Activated T-cell treated with anti-CD3 and anti-CD28 coated beads, Interleukin-2, amount 50 U/mL, for 24 hours (primary cell): ENCODE measurements at places on chromosomes 6 and 20.

DNA sequence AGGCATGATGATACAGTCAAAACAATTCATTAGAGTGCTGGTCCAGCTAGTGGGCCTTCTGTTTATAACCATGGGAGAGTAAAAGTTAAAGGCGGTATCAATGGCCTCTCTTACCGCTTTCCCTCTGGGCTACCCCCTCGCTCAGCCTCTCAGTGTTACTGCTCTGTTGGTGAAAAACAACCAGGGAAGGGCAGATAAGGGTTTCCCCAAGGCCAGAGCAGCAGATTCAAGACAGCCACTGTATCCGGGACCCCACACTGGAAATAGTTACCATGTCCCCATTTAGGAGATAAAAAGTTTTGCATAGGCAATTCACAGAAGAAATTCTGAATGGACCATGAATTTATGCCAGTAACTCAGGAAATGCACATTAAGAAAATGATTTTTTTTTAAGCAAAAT is 13.4 kb downstream of the SCGN start:
- DNase-seq: no peak

DNA sequence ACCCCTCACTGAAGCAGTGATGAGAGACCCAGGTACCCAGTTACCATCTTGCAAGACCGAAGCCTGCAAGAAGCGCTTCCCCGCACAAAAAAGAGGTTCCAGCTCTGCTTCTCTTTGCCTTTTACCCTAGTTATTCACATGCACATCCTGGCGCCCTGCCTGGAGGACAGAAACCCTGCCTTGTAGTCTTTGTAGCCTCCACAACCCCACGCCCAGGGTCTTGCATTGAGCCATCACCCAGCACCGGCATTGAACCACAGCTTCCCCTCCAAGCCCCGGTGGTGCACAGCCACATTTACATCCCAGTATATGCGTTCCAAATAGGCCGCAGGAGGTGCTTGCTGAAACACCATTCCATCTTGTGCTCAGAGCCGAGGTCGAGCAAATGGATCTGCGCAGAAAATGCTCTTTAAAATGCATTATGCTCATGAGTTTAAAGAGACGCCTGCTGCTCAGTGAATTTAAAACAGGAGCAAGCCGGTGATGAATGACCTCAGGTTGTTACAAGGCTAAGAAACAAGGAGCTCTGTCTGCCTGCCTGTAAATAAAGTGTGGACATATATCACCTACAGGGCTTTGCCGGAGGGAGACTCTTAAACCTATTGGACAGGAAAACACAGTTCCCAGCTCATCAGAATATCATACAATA is 61.7 kb downstream of the GNAS-AS1 start:
- no peak for DNase-seq

- DNase-seq: no peak
Observed at GRCh38 chr20:61975407-61976129, 90.1 kb downstream of the TAF4 start.

DNA sequence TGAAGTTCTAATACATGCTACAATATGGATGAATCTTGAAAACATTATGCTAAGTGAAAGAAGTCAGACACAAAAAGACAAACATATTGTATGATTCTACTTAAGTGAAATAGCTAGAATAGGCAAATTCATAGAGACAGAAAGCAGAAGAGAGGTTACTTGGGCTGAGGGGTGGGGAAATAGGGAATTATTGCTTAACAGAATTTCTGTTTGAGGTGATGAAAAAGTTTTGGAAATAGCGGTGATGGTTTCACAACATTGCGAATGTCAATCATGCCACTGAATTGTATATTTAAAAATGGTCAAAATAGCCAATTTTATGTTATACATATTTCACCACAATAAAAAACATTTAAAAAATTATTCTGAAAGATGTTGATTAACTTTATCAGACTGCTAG is 6.1 kb downstream of the SLC26A8 start:
- DNase-seq: no peak

GRCh38 chr6:55643861-55644260 is 64.9 kb upstream of the HMGCLL1 start:
- DNase-seq: no peak

- no peak for DNase-seq
Observed at GRCh38 chr6:10576226-10576625, 55.1 kb downstream of the GCNT2 start.

GRCh38 chr20:54793291-54793992 is 318.0 kb downstream of the DOK5 start:
- DNase-seq: no peak

DNA sequence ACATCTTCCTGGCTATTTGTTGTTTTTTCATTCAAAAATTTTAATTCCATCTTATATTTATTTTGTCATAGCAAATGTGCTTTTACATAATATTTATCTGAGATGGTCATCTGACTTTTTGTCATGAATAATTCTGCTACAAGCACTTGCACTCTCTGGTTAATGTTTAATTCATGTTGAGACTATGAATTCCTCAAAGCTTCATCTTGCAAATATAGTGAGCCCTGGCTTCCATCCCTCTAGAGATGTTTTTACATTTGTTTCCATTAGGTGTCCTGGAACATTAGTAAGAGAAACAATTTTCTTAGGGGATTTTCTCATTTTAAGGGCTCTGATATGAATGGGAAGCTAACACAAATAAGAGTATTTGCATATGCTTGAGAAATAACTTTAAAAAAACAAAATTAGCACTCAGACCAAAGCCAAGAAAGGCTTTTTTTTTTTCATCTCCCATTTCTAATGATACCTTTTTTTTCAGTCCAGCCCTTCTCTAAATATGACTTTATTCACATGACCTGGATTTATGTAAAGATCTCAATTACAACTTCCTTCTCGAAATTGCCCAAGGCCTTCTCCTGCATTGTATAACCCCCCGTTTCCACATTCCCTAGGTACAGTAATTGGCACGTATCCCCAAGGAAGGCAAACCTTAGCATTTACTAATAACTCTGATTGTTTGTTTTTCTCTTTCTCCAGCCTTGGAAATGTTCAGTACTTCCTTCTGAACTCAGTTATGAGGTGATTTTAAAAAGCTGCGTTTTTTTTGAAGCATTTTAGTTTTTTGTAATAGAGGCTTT is 797.0 kb upstream of the GJE1 start:
- no peak for DNase-seq

GRCh38 chr20:20491784-20492264 is 123.9 kb downstream of the INSM1 start:
- no peak for DNase-seq

DNA sequence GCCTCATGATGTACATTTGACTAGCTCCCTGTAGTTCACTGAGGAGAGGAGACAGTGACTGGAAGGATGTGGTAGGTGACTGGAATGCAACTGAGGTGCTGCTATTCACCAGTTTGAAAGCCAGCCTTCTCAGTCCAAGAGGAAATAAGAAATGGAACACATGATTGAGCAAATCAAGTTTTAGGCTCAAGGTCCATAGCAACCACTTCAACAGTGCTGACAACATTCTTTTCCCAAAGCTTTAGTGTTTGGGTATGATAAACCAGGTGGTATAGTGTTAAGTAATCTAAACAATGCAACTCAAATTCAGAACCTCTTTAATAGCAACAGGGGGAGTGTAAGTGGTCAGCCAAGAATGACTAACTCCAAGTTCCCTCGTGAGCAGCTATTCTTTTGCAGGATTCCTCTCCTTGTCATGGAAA is 9.2 kb downstream of the ZHX3 start:
- no peak for DNase-seq

- no peak for DNase-seq
Observed at GRCh38 chr6:42751055-42751454, 5.2 kb upstream of the TBCC start.

GRCh38 chr6:57267586-57268293 is 45.6 kb upstream of the RAB23 start:
- peak; percentile 33 for DNase-seq

DNA sequence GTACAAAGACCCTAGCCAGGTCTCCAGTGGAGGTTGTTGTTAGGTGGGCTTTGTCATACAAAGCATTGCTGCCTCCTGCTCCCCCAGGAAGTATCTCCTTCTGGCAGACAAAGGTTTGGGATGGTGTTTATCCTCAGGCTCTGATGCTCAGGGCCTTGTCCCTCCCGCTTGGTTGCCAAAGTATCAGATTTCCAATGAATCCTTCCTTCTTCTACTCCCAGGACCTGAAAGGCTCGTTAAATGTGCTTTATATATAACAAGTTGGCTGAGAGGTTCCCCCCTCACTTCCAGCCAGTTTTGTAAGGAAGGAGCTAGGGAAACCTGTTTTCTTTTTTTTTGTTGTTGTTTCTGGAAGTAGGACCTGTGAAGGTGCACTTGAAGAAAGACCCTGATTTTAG is 14.4 kb downstream of the PTK7 start:
- no peak for DNase-seq

DNA sequence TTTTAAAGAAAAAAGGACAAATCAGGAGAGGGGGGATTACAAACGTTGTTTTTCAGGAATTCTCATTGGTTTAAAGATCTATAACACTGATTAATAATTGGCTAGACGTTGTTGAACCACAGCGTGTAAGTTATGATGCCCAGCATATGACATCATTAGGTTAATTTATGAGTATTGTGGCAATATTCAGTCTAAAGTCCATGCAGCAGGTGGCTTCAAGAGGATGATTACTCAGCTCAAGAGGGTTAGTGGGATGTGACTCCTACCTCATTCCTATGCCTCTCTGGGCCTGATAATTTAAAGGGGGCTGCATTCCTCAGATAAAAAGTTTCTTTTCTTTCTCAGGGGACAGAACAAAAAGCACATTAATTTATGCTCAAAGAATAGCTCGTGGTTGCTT is 1309.0 kb downstream of the EPHA7 start:
- DNase-seq: no peak

DNA sequence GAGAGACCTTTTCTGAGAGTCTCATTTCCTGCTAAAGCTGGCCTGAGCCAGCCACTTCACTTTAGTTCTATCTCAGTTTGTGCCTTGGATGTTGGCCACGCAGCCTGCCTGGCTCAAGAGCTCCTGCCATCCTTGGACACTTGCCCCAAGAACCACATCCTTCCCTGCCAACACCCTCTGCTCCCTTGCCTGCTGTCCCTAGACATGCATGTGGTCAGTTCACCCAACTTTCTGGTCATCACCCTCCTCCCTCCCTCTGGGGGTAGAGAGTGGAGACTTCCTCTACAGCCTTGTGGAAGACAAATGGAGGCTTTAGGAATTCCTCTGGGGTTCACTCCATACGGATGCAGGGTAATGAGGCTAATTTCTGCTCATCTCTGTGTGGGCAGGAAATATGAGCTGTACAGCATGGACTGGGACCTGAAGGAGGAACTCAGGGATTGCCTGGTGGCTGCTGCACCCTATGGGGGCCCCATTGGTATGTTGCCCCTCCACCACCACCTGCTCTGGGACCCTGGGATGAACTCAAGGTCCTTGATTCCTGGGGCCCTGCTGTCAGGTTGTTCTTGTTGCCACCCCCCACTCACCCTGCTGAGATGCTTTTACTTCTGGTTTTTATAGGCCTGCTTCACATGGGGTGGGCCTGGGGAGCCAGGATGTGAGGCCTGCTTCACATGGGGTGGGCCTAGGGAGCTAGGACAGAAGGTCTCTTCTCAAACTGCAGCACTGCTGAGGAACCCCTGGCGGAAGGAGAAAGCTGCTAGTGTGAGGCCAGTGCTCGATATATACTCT is 13.8 kb upstream of the PTPRA start:
- DNase-seq: no peak

- DNase-seq: no peak
Observed at GRCh38 chr6:47298475-47298874, 11.2 kb downstream of the TNFRSF21 start.

DNA sequence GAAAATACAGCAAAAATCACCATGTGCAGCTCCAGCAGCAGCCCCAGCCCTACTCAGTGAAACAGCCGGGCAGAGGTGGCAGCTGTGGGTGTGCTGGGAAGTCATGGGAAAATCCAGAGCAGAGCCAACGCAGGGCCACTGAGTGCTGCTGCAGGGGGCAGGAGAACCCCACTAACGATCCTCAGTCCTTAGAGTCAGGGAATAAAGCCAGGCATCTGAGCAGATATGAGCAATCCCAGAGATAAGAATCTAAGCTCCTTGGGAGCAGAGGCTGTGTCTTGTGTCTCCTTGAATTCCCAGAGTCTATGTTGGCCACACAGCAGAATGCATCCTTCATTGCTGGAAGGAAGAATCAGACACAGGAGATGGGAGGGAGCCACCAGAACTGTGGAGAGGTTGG is 493.1 kb upstream of the MAP3K7 start:
- DNase-seq: no peak

DNA sequence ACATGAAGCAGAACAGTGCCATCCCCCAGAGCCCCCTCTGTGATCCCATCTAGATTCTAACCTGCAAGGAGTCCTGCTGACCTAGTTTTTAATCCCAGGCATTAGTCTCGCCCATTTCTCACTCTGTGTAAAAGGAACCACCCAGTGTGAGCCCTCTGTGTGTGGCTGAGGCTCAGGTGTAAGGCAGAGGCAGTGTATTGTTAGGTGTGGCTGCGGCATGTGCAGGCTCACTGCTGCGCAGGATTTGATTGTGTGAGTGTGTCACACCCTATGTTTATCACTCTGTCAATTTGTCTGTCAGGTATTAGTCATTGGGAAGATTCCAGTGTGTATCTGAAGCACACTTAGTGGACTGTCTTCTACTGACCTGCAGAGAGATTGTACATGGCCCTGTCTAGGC is 13.7 kb upstream of the CST8 start:
- DNase-seq: no peak

DNA sequence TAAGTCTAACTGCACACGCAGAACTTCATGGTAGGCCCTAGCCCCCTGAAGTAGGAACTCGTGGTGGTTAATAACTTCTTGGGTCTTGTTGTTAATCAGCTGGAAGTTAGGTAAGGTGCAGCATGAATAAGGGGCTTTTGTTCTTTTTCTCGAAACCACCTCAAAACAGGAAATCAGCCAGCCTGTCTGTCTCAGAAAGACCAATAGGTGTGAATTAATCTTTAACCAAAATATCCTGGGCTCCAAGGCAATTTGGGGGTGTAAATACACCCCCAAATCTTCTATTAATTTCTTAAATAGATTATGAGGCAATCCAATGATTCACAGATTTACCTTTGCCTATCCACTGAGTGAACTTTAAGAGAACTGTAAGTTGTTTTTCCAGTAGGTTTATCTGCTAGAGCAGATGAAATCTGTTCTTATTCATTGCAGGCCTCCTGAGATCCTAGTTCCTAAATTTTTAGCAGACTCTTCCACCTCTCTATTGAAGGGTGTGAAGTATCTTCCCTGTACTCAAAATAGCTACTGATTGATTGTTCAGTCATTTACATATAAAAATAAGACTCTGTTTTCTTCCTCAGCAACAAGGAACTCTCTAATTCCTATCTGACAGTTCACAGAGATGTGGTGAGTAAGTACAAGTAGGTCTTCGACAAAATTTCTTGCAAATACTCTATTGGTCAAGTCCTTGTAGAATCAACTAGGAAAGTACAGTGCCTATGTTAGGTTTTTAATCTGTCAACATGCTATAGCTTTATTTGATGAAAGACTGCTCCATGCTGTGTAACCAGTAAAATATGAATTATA is 427.1 kb upstream of the NOX3 start:
- DNase-seq: no peak

- DNase-seq: no peak
Observed at GRCh38 chr6:95578106-95578410, 723 bp downstream of the MANEA start.

- DNase-seq: peak; percentile 20
Observed at GRCh38 chr20:1331101-1331500, 2.2 kb upstream of the SDCBP2 start.

GRCh38 chr20:13174402-13174801 is 46.7 kb upstream of the ISM1 start:
- DNase-seq: no peak

GRCh38 chr6:166724576-166724975 is 97.5 kb upstream of the RPS6KA2 start:
- no peak for DNase-seq

- no peak for DNase-seq
Observed at GRCh38 chr20:45788351-45788750, 3.3 kb downstream of the WFDC3 start.
